Progenitor cell of endocrine pancreas (in vitro differentiated cells): ENCODE measurements at places on chromosomes 16 and 17.

- DNase-seq: no peak
Observed at GRCh38 chr16:3698941-3699340, 18.4 kb downstream of the TRAP1 start.

- no peak for DNase-seq
Observed at GRCh38 chr17:17872547-17873345, 36.0 kb upstream of the SREBF1 start.

- DNase-seq: peak; percentile 0
Observed at GRCh38 chr17:73932216-73932749, 271.2 kb upstream of the RPL38 start.

- no peak for DNase-seq
Observed at GRCh38 chr17:36880268-36880905, 56.9 kb upstream of the LHX1 start.

- DNase-seq: no peak
Observed at GRCh38 chr17:56350592-56350991, 197.3 kb downstream of the ANKFN1 start.

GRCh38 chr17:57920916-57921703, 34.1 kb downstream of the CUEDC1 start:
- DNase-seq: no peak

- no peak for DNase-seq
Observed at GRCh38 chr16:3501783-3502400, 1.1 kb downstream of the CLUAP1 start.

GRCh38 chr16:87464691-87465300, 28.0 kb downstream of the ZCCHC14 start:
- DNase-seq: no peak

DNA sequence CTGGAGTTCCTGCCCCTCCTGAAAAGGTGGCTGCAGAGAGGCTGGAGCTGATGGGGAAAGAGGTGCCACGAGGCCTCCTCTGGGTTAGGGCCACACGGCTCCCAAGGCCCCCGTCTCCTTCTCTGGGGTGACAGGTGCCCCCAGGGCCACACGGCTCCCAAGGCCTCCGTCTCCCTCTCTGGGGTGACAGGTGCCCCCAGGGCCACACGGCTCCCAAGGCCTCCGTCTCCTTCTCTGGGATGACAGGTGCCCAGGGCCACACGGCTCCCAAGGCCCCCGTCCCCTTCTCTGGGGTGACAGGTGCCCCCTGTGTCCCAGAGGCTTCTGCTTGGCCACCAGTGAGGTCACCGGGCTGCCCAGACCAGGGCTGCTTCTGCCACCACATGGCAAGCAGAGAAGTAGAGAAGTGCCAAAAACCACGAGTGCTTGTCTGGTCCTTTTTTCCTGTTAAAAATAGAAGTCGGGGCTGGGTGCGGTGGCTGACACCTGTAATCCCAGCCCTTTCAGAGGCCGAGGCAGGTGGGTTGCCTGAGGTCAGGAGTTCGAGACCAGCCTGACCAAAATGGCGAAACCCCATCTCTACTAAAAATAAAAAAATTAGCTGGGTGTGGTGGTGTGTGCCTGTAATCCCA, 4.1 kb downstream of the CAPN15 start:
- no peak for DNase-seq

- DNase-seq: no peak
Observed at GRCh38 chr17:17742133-17742621, 60.9 kb downstream of the RAI1 start.

GRCh38 chr17:3007651-3008121, 55.7 kb downstream of the OR1D5 start:
- DNase-seq: no peak

- DNase-seq: no peak
Observed at GRCh38 chr16:78065319-78065718, 34.1 kb upstream of the WWOX start.

- no peak for DNase-seq
Observed at GRCh38 chr16:87924811-87925670, 11.3 kb downstream of the CA5A start.

GRCh38 chr17:49798738-49799137, 10.3 kb downstream of the KAT7 start:
- DNase-seq: no peak

GRCh38 chr16:69408475-69408874, 15.9 kb upstream of the CYB5B start:
- no peak for DNase-seq

DNA sequence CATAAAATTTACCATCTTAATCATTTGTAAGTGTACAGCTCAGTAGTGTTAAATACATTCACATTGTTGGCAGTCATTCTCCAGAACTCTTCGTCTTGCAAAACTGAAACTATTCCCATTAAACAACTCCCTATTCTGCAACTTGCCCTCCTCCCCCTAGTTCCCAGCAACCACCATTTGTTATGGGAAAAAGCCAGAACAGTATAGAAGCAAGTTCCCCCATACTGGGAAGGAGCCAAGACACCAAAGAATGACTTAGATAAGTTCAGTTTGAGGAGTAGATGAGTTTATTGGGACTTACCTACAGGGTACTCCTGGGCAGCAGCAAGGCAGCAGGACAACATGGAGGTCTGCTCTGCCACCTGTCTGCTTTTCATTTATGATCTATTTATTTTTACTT, 39.3 kb upstream of the TEKT1 start:
- DNase-seq: no peak
